ENCODE measurements at places on chromosomes 5 and 9.

- no peak for DNase-seq
Measured at GRCh38 chr5:50595199-50595598, 71.2 kb upstream of the PARP8 start.

GRCh38 chr5:13339093-13339492 is 605.4 kb downstream of the DNAH5 start:
- DNase-seq = no peak

DNA sequence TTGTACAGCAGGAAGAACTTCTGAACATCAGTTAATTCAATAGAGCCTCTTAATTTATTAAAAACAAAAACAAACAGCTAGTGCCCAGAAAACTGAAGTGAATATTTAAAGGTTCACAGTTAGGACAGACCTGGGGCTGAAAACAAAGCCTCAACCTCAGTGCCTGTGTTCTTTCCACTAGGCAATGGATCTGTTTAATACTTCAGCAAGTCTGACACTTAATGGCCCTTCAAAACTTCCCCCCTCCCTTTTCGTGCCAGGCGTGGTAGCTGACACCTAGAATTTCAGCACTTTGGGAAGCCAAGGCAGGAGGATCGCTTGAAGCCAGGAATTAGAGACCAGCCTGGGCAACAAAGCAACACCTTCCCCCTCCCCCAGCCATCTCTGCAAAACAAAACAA is 54.5 kb upstream of the IFNK start:
- no peak for DNase-seq

GRCh38 chr9:115104908-115105307 is 13.0 kb downstream of the TNC start:
- no peak for DNase-seq

DNA sequence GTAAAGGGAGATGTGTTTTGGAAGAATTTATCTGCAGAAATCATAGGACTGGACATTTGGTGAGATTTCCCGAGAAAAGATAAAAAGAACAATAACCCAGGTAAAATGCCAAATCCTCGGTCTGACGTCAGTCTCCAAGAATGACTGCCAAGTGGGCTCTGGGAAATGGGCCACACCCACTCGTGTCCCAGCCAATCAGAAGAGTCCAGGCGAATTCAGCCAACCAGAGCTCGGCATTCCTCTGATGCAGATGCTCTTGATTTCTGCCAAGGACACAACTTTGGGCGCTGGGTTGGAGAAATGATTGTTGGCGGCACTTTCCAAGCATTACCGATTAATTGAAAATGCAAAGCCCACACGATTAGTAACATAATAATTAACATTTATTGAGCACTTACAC is 73.3 kb downstream of the FGF18 start:
- no peak for DNase-seq

DNA sequence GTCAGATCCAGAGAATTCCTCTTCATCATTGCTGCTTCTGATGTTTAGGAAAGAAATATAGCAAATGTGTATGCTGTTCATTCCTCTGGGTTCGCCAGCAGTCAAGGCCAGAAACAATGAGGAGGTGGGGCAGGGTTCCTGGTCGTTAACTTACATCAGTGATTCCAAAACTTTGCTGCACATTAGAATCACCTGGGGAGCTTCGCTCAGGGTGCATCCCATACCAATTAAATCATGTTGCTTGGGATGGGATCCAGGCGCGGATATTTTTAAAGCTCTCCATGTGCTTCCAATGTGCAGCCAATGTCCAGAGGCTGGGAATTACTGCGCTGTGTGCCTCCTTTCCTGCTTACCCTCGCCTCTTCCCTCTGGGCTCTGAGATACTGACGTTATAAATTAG is 227.9 kb upstream of the KLF9 start:
- no peak for DNase-seq

DNA sequence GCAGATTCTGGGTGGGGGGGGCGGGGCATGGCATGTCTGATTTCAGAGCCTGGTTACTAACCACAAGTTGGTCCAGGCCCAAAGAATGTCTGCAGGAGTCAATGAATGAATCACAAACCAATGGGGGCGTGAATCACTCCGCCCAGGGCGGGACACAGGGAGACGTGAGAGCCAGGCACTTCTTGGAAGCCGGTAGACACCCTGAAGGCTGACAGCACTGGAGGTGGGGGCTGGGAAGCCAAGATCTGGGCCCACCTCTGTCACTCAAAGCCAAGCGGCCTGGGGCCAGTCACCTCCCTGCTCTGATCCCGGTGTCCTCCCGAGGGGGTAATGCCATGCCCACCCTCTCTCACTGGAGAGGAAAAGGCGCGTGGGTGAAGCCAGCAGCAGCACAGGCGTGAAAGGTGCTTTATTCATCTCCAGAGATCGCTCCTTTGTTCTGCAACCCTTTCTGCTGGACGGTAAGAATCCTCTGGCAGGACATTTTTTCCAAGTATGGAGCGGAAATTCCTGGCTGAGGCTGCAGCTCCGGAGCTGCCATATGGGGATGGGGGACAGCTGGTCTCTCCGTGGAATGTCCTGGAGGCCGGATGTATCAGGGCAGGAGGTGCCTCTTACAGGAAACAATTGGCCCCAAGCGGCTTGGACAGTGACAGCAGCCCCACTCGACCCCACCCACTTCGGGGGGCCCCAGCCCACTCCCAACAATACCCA is 85.0 kb downstream of the STK10 start:
- no peak for DNase-seq

DNA sequence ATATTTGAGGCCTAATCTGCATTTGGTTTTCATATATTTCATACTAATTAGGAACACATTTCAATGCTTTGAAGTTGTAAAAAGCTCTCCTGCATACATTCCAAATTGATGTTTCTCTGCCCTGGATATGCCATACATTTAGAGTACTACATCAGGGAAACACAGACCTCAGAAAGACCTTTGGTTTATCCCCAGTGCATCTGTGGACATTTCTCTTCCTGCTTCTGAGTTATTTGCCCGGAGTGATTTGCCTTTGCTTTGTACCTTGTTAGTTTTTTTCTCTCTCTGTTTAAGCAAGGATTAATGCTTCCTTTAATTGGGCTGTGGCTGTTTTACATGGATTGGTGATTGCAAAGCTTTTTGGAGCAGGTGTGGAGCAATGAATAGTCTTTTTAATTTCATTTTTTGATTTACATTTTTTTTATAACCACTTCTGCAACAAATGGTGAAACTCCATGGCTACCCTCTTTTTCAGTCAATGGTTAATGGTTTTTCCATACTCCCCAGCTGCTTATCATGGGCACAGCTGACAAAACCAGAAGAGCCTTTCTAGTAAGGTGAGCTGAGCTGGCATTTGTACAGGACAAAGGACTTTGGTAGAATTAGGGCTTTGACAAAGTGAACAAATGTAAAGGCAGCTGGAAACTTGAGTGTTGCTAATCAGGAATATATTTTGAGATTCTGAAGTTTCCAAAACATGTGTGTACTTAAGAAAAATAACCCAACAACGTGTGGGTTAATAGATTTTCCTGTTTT is 54.2 kb downstream of the ZSWIM6 start:
- no peak for DNase-seq

DNA sequence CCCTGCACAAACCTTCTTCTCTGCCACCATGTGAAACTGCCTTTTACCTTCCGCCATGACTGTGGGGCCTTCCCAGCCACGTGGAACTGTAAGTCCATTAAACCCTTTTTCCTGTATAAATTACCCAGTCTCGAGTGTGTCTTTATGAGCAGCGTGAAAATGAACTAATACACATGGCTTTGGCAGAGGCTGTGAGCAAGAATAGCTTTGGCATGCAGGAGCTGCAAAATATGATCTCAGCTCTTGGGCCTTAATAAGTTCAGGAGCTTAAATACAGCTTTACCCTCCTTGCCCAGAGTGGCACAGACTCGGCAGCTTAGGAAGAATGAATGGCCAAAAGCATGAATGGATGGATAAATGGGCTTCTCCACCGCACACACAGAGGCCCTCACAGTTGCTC is 15.7 kb upstream of the SLC36A1 start:
- no peak for DNase-seq

DNA sequence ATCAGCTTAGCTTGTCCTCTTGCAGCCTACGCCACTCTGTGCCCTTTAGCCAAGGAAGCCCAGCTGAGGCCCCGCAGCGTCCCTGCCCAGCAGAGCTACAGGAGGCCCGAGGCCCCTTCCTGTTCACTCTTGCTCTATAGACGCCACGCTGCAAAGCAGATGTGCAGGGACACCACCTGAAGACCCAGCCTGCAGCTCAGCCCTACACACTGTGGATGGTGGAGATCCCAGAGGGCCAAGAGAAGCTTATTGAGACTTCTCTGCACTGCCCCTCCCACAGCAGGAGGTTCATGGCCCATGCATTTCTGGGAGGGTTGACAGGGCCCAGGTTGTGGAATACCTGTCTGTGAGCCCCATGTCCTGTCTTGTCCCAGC is 33.6 kb downstream of the IRF1 start:
- no peak for DNase-seq

DNA sequence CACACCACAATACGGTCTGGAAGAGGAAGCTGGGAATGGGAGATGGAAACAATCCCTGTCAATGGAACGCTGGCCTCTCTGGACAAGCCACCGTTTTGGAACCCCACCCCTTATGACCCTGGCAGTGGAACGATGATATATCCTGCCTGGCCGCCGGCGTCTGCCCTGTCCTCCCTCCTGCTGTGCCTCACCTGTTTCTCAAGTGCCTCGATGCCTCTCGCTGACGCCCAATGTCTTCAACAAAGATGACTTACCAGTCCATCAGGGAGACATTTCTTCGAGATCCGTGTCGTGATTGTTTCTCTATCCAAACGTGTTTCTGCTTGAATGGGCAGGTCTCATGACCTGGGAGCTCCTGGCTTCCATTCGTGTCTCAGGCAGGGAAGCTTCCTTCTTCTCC is 476.5 kb downstream of the SPATA31A7 start:
- no peak for DNase-seq

GRCh38 chr5:1836176-1836890 is 35.1 kb downstream of the NDUFS6 start:
- DNase-seq = no peak

DNA sequence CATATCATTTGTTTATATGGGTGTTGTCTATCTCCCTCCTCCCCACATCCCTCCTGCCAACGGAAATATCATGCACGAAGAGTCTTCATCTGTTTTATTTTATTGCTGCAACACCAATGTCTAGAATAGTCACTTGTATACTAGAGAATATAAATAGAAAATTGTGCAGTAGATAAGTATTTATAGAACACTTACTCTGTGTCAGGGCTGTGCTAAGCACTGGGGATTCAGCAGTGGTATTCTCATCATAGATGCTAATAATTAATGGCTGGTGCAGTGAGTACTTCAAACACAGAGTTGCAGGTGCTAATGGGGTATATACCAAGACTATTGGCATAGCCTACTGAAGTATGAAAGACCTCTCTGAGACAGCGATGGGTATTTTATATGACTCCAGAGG is 353.5 kb upstream of the CDH6 start:
- no peak for DNase-seq

- DNase-seq = no peak
Measured at GRCh38 chr5:54214722-54215121, 95.7 kb downstream of the ARL15 start.

DNA sequence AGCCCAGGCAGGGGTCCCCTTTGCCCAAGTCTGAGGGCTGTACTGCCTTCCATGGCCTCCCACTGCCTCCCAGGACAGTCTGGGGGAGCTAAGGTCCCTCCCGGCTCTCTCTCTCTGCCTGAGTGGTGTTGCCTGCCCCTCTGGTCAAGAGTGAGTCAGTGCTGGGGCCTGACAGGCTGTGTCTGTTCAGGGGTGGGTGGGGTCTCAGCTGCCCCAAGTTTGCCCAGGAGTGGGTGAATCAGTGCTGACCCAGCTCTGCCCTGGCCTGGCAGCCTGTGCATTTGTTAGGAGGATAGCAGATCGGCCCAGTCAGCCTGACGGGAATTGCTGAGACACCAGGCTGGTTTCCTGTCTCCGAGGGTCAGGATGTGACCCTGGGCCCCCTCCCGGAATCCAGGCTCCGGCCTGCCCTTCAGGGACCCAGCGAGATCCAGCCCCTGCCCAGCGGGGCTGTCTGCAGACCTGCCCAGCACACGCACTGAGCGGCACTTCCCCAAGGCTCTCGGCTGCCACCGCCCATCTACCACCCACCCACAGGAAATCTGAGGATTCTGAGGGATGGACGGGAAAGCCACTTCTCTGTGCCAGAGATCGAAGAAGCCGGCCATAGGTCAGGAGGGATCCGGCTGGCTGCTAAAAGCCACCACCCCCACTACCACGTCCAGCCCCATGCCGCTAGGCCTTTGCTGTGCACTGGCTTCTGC is 15.9 kb downstream of the ENG start:
- no peak for DNase-seq

All from anterior cingulate cortex (tissue), 58 donors.